ENCODE measurements at places on chromosomes 6 and 20. TPM values are rescaled to one million over a fixed set of nuclear protein-coding genes. Genes with fewer than 3 reads are reported as not detected.

The CST5 gene
- not detected for polyA plus RNA-seq

DNA sequence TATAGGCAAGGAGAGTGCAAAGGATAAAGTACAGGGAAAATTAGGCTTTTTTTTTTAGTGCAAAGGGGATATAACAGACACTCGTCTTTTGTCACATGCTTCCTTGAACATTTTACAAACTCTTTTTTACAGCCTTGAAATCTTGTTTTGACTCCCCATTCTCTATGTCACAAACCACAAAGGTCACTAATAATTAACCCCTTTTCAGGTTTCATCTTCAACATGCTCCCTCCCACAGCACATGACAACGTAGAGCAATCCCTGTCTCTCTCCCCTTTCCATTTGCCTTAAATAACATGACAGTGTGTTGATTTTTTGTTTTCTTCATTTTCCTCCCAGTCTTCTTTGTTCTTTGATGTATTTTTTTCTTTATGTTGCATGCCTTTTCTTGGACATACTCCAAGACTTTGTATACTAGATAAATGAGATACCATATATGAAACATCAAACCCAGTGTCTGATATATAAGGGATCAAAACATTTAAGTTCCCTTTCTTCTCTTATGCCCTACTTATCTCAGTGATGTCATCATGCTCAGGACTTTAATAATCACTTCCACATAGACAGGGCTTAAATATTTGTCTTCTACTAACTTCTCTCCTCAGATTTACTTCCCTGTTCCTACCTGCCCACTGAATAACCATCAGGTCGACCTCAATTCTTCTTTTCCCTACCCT lies 378.7 kb upstream of the HSF2 start:
- H3K4me1 ChIP-seq: peaks cover 6% of the 10 kb centered on the region
- DNase-seq: no peak
- no peaks in the 10 kb centered on the region for H3K27me3 ChIP-seq
- H3K36me3 ChIP-seq: no peaks in the 10 kb centered on the region
- H3K27ac ChIP-seq: no peak overlapping the region

The KIF6 gene
- polyA plus RNA-seq: 0.14 TPM

DNA sequence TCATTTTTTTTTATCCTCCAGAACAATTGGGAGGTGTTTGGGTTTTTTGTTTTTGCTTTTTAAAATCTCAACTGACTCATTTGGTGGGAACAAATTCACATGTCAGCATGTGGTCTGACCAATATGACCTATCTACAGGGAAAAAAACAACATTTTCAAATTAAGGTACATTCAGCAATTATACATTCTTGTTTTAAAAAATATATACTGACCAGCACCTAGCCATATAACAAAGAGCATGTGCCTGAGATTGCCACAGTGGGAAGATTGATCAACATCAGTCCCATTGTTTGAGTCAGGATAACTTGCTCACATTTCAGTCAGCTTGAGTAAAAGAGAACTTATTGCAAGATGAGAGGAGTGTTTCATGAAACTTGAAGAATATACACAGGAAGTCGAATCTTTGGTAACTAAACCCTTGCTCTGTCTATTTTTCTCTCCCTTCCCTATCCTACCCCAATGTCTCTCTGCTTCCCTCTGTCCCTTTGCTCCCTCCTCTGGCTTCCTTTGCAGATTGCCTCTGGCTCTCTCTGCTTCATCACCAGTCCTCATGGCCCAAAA lies 163.2 kb upstream of the TAB2 start:
- H3K27me3 ChIP-seq: peaks cover 6% of the 10 kb centered on the region
- H3K4me3 ChIP-seq: no peak overlapping the region
- no peaks in the 10 kb centered on the region for H3K4me1 ChIP-seq
- no peaks in the 10 kb centered on the region for H3K36me3 ChIP-seq
- DNase-seq: no peak
- H3K27ac ChIP-seq: no peak overlapping the region
